Natural killer cell (primary cell): ENCODE measurements at places on chromosomes 7 and 10. TPM values are rescaled to one million over a fixed set of nuclear protein-coding genes. Genes with fewer than 3 reads are reported as not detected.

The SPDYE1 gene
- not detected for total RNA-seq

- DNase-seq: no peak
Measured at GRCh38 chr7:25148772-25149575, 23.9 kb upstream of the CYCS start.

- no peak for DNase-seq
Measured at GRCh38 chr10:102170602-102171001, 18.4 kb downstream of the NOLC1 start.

DNA sequence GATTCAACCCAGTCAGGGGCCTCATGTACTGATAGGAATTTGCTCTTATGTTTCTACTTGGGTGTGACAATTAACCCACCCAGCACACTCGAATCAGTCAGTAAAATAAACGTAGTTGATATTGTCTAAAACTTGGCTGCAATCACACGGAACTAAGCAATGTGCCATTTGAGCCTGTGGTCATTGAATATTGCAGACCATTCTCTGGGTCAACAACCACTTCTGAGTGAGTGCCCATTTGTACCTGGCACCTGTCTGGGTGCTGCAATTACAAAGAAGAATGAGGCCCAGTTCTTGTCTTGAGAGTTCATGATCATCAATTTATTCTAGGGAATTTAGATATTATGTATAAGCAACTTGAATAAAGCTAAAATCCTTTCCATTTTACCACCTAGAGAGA lies 29.8 kb downstream of the NPY start:
- DNase-seq: no peak

DNA sequence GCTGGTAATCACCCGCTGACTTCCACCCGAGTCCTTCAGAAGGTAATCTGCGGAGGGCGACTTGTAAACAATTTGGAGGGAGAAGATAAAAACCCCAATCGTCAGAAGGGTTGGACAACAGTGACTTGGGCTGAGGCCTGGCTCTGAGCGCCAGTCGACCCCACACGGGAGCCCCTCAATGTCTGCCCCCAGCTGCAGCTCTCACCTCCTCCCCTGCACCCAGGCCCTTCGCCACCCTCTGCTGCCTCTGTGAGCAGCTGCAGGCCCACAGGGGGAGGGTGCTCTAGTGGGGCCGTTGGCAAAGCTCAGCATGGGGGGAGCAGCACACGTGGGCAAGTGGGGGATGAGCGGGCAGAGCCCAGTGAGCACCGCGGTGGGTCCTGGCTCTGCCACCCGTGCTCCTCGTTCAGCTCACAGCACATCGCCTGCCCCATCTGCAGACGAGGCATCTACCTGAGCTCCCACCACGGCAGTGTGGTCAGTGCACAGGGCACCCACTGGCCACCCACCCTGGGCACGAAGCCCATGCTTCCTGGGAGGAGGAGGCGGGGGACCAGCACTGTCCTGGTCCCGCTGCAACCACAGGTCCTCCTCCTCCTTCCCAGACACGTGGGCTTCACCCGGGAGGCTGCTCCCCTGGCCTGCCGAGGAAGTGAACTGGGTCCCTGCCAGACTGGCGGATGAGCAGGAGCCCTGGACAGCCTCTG lies 280.5 kb downstream of the ELFN1 start:
- DNase-seq: no peak
